HT1080 (cell line): ENCODE measurements at places on chromosomes 16 and 17. TPM values are rescaled to one million over a fixed set of nuclear protein-coding genes. Genes with fewer than 3 reads are reported as not detected.

The TLCD3B gene
- total RNA-seq: 0.11 and 0.13 TPM in 2 replicates

The ABCC11 gene
- total RNA-seq: 0.40 TPM in 1 of 2 replicates, not detected in the other

The GNGT2 gene
- total RNA-seq: 10.9 and 17.1 TPM in 2 replicates

The PDILT gene
- not detected in 2 replicates for total RNA-seq

The GPR142 gene
- total RNA-seq: not detected in 2 replicates

The SEPTIN12 gene
- not detected in 2 replicates for total RNA-seq

The FNDC8 gene
- not detected in 2 replicates for total RNA-seq

The SMIM5 gene
- not detected in 2 replicates for total RNA-seq

The USP36 gene
- total RNA-seq: 20.8 and 22.2 TPM in 2 replicates

The DOC2A gene
- 0.10 and 0.63 TPM in 2 replicates for total RNA-seq

The GFAP gene
- total RNA-seq: 0.07 and 0.18 TPM in 2 replicates

The ACSF3 gene
- 30.5 and 31.2 TPM in 2 replicates for total RNA-seq

The TAT gene
- total RNA-seq: not detected in 2 replicates

The XYLT2 gene
- total RNA-seq: 50.5 and 53.4 TPM in 2 replicates

The RANBP10 gene
- 6.2 and 10.8 TPM in 2 replicates for total RNA-seq

The CCL23 gene
- not detected in 2 replicates for total RNA-seq

The SAT2 gene
- 18.6 and 20.8 TPM in 2 replicates for total RNA-seq

The PRKAR1A gene
- total RNA-seq: 106 and 125 TPM in 2 replicates

The PYDC1 gene
- not detected in 2 replicates for total RNA-seq

The HLF gene
- total RNA-seq: 0.02 TPM in 1 of 2 replicates, not detected in the other

The MYH1 gene
- total RNA-seq: not detected in 2 replicates

The PIRT gene
- not detected in 2 replicates for total RNA-seq

The ATF7IP2 gene
- total RNA-seq: 3.6 and 6.7 TPM in 2 replicates

The ITGB4 gene
- 1.1 and 1.4 TPM in 2 replicates for total RNA-seq

The CCDC144A gene
- total RNA-seq: 0.10 TPM in 1 of 2 replicates, not detected in the other

The SCARF1 gene
- 1.5 and 2.5 TPM in 2 replicates for total RNA-seq

The CDH13 gene
- 50.8 and 66.0 TPM in 2 replicates for total RNA-seq

The TM4SF5 gene
- total RNA-seq: not detected in 2 replicates

The ADAD2 gene
- total RNA-seq: not detected in 2 replicates

The HBA1 gene
- total RNA-seq: not detected in 2 replicates

The SLFN12 gene
- 7.7 and 13.3 TPM in 2 replicates for total RNA-seq

The GNG13 gene
- total RNA-seq: not detected in 2 replicates

The PLXDC1 gene
- 0.13 TPM in 1 of 2 replicates, not detected in the other for total RNA-seq

The RAMP2 gene
- 0.40 and 1.4 TPM in 2 replicates for total RNA-seq

The CCL17 gene
- not detected in 2 replicates for total RNA-seq

The HOXB1 gene
- not detected in 2 replicates for total RNA-seq

The CDYL2 gene
- 7.3 and 10.3 TPM in 2 replicates for total RNA-seq

The C16orf46 gene
- total RNA-seq: not detected in 2 replicates

The KRTAP2-1 gene
- total RNA-seq: 2.0 TPM in 1 of 2 replicates, not detected in the other

The EVPL gene
- total RNA-seq: 0.03 TPM in 1 of 2 replicates, not detected in the other

The TP53TG3C gene
- total RNA-seq: 0.23 TPM in 1 of 2 replicates, not detected in the other

The AOC3 gene
- 0.11 TPM in 1 of 2 replicates, not detected in the other for total RNA-seq

The EMP2 gene
- total RNA-seq: 11.2 and 12.3 TPM in 2 replicates

The ZFP1 gene
- 9.5 and 13.5 TPM in 2 replicates for total RNA-seq

The AP2B1 gene
- total RNA-seq: 66.7 and 130 TPM in 2 replicates

The ASPA gene
- not detected in 2 replicates for total RNA-seq

The PLEKHG4 gene
- 1.8 and 3.7 TPM in 2 replicates for total RNA-seq
